ENCODE measurements at places on chromosomes 1 and 21. TPM values are rescaled to one million over a fixed set of nuclear protein-coding genes. Genes with fewer than 3 reads are reported as not detected.

Gene KRTAP26-1
- total RNA-seq = not detected

Gene BRINP2
- not detected for total RNA-seq

Gene TNFSF4
- 49.1 TPM for total RNA-seq

Gene FCRL5
- under 0.01 TPM for total RNA-seq

Gene TRIM67
- total RNA-seq = not detected

Gene DMRTA2
- total RNA-seq = not detected

All from pulmonary artery endothelial cell (primary cell).